SJSA1 (cell line): ENCODE measurements at places on chromosomes 2 and 18. TPM values are rescaled to one million over a fixed set of nuclear protein-coding genes. Genes with fewer than 3 reads are reported as not detected.
A peak's percentile ranks its signal among the peaks of the same experiment; 100 is the strongest.

CLEC4F gene
- total RNA-seq = not detected in 2 replicates

DNA sequence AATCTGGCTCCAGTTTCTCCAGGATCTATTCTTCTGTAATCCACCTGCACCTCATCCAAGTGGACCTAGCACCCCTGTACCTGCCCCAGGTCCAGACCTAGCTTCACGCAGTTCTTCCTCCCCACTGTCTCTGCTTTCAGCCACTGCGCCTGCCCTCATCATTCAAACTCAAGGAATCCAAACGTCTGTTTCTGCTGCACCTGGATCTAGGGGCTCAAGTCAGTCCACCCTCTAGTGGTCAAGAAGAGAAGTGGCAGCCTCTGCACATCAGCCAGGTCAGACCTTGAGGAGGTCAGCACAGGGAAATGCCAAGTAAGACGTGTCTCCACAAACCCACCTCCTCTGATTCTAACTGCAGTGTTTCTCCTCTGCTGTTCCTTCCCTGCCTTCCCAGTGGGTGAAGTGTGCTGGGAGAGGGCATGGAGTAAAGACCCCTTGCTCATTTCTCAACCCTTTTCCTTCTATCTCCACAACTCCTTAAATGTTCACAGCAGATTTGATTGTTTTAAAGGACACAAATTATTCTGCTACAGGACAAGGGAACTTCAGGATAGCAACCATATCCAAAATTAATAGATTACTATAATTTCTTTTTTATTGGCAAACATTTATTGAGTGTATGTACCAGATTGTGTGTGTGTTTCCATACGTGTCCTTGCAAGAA is 8.6 kb upstream of the RNF152 start:
- peak; percentile 58 for DNase-seq

EFR3B gene
- total RNA-seq = 0.39 and 0.63 TPM in 2 replicates

DNA sequence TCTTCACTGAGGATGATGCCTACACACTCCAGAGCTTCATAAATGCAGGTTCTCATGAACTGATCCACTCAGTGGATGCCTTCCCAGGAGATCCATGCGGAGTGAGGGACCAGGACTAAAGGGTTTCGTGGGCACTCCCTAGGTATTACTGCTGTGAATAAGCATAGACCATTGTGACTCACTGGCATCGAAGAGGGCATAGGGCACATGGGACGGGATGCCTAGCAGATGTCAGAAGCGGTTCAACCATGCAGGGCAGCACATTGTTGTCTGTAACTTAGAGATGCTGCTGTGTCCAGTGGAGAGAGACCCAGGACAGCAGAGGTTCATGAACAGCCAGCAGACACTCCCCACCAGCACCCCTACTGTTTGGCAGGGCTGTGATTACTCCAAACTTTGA is 17.2 kb downstream of the GKN2 start:
- DNase-seq = no peak
